ENCODE measurements at places on chromosomes 12 and 14. TPM values are rescaled to one million over a fixed set of nuclear protein-coding genes. Genes with fewer than 3 reads are reported as not detected.

GARIN6 gene
- not detected for total RNA-seq

STAB2 gene
- under 0.01 TPM for total RNA-seq

RAPGEF3 gene
- 15.9 TPM for total RNA-seq

FGF6 gene
- not detected for total RNA-seq

DNA sequence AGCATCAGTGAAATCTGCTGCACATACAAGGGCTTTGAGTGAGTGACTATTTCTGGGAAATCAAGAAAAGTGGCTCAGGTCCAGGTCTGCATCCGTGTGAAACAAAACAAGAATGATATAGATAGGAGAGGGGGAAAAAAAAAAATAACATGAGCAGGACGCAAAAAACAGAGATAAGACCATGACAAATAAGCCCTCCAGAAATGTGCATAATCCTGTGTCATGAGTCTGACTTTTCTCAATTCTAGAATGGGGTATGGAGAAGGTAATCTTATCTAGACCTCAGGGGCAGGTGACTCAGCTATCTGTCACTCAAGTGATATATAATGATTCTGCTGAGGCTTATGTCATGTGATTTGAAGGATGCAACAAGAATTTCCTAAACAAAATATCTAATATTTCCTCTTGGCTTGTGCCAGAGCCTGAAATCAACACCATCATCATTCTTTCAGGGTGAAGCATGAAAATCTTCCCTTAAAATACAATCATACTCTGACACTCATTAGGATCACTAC is 250.0 kb downstream of the PHLDA1 start:
- DNase-seq, result peak; percentile 39
- no peak overlapping the region for H3K4me3 ChIP-seq
- peaks cover 17% of the 10 kb centered on the region for H3K4me1 ChIP-seq

DNA sequence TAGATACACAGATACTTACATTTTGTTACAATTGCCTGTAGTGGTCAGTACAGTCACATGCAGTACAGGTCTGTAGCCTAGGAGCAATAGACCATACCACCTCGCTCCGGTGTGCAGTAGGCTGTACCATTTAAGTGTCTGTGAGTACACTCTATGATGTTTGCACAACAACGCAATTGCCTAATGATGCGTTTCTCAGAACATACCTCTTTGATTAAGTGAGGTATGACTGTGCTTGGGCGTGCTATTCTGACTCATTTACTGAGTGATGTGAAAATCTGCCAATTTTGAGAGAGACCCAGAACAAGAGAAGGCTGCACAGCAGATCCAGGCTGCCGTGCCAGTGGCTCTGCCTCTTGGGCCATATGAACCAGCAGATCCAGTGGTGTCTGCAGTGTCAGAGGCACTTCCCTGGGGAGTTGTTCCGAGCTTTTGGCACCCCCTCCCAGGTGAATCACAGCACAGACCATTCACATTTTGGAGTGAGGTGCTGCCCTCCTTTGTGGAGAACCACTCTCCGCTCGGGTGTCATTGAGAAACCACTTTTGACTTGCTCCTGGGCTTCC is 20.4 kb downstream of the DLK1 start:
- H3K27me3 ChIP-seq, result no peaks in the 10 kb centered on the region
- no peak overlapping the region for H3K4me3 ChIP-seq
- no peaks in the 10 kb centered on the region for H3K36me3 ChIP-seq
- peak; percentile 71 for DNase-seq
- H3K27ac ChIP-seq, result no peak overlapping the region

GRCh38 chr14:96057738-96058137 is 18.6 kb downstream of the C14orf132 start:
- peaks cover 16% of the 10 kb centered on the region for H3K27me3 ChIP-seq
- no peak overlapping the region for H3K4me3 ChIP-seq
- DNase-seq, result peak; percentile 3
- peaks cover 7% of the 10 kb centered on the region for H3K4me1 ChIP-seq

GRCh38 chr14:53703457-53703856 is 253.2 kb downstream of the BMP4 start:
- DNase-seq, result no peak
- H3K4me3 ChIP-seq, result no peak overlapping the region
- H3K4me1 ChIP-seq, result no peaks in the 10 kb centered on the region
- no peaks in the 10 kb centered on the region for H3K36me3 ChIP-seq
- H3K27me3 ChIP-seq, result no peaks in the 10 kb centered on the region
- H3K27ac ChIP-seq, result no peak overlapping the region

DNA sequence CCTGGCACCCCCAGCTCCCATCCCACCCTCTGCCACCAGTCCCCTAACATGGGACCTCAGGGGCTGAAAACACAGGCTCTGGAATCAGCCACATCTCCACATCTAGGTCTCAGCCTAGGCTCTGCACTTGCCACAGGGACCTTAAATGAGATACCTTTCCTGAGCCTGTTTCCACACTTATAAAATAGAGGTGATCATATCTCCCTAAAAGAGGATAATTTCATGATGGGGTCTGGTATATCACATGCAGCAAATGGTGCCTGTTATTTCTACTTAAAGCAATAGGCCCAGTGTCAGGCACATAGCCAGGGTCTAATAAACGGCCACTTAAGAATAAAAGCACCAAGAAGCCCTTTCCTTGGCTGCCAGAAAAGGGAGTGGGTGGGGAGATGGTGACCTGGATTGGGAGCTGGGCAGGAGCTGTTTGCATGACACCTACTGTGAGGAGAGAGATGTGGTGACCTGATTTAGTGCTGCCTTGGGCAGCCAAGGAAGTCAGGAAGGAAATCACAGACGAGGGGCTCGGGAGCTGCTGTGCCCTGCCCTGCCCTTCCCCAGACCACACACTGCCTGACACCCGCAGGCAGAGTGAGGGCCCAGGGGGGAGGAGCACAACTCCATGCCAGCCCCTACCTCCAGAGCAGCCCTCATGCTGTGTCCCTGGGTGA is 71.2 kb downstream of the IRF2BPL start:
- H3K4me3 ChIP-seq, result peak overlapping the region; percentile 41
- H3K27ac ChIP-seq, result peak overlapping the region; percentile 98

GRCh38 chr14:101032433-101032832 is 128.9 kb upstream of the RTL1 start:
- H3K4me1 ChIP-seq, result no peaks in the 10 kb centered on the region
- H3K27me3 ChIP-seq, result no peaks in the 10 kb centered on the region
- H3K4me3 ChIP-seq, result no peak overlapping the region

DNA sequence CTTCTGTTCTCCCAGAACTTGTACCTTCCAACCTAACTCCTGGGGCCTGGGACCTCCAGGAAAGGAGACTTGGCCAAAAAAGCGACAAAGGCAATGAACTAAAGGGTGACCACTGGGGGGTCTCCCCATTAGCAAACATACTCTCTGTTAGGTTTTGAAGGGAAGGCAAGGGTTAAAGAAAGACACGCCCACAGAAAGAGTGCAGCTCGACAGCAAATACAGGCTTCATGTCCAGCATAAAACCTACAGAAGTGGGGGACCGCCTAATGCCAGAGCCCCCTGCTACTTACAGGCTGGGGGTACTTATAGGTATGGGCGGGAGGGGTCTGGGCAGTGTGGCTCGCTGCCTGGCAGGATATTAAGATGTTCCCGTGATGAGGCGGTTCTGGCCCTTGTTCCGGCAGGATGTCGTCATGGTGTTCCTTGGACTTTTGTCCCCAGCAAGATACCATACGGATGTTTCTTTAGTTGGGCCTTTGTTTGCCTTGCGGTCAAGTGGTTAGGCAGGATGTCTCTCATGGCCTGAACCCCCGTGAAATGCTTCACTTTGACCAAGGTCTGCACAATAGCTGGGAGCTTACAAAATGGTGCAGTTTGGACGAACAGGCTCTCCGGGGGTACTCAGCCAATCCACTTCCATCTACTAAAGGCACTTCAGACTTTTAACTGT is 53.4 kb downstream of the PRMT8 start:
- no peak overlapping the region for H3K27ac ChIP-seq
- no peaks in the 10 kb centered on the region for H3K4me1 ChIP-seq
- H3K27me3 ChIP-seq, result peaks cover 31% of the 10 kb centered on the region
- no peak overlapping the region for H3K4me3 ChIP-seq
- H3K36me3 ChIP-seq, result no peaks in the 10 kb centered on the region
- DNase-seq, result no peak

DNA sequence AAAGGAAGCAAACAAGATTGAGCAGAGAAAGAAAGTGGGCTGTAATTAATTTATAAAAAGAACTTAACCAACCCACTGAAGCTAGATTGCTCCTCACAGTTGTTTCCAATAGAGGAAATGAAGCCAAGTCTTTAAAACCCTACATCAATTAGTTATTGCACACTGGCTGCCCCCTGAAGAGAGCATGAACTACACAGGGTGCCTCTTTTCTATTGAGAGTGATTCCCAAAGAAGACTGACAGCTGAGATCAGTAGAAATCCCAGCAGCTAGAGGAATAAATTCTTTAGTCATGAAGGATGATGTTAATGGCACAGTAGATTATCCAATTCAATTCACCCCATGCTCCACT is 8.6 kb upstream of the USP15 start:
- no peak for DNase-seq
- no peak overlapping the region for H3K4me3 ChIP-seq
